CD4-positive, alpha-beta T cell treated with Interleukin-4 for 4 hours (primary cell): ENCODE measurements at places on chromosomes 16 and 17.

- no peak for DNase-seq
These were observed 31.9 kb upstream of the CRHR1 start for GRCh38 chr17:45752246-45752645.

DNA sequence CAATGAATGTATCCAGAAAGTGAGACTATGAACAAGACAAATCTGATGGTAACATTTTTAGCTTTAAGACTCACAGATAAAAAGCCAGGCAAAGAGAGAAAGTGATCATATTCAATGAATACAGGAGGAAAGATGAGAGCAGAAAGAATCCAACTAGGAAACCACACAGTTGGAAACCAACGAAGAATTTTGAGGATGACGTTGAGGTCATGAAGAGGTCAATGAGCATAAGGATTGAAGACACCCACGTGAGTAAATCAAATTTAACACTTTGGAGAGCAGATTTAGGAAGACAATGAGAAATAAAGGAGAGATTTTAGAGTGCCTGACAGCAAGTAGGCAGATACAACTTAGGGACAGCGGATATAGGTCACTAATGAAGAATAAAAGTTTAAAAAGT, 948.1 kb downstream of the KCNJ2 start:
- DNase-seq: no peak

GRCh38 chr17:4715063-4715744, 4.8 kb downstream of the ARRB2 start:
- peak; percentile 73 for DNase-seq

- no peak for DNase-seq
These were observed 123.2 kb downstream of the CPPED1 start for GRCh38 chr16:12680531-12680930.

DNA sequence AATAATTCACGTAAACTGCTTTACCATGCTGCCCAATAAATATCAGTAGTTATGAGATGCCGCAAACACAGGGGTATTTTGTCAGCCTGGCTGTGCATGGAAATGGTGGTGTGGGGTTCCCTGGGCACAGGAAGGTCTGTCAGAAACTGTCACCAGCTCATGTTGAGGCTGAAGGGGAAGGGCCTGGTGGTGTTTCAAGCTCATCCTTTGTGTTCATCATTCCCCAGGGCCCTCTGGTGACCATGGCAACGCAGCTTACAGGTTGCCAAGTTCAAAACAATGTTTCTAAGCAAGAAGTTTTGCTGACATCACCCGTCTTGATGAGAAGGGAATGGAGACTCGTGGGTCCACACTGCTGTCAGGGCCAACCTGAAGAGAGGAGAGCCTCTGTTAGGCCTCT, 348.9 kb upstream of the C16orf82 start:
- no peak for DNase-seq

GRCh38 chr16:30478766-30479478, 6.4 kb downstream of the ITGAL start:
- no peak for DNase-seq

DNA sequence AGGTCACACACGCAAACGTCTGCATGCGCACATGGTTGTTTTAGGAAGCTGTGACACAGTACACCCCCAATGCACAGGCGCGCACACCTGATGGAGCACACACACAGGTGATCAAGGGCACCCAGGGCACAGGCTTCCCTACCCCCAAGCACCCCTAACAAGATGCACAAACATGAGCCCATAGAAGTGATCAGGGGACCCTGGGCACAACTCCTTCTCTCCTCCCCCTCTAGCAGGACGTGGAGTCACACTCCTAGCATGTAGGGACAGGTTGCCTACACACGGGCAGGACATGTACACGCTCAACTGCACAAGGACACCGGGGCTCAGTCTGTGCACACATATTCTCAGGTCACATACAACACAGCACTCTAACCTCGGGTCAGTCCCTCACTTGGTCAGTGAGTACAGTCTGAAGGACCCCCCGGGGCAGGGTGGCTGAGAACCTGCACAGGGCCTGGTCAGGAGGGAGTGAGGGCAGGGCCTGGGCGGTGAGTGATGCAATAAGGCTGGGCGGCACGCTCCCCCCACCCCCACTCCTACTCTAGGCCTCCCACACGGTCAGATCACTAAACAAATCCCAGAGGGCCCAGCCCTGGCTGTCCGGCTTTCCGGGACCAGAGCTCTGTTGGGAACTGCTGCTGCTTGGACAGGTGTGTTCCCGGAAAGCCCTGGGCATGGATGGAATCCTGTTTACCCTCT, 751 bp upstream of the DOC2B start:
- DNase-seq: no peak

- DNase-seq: no peak
These were observed 13.0 kb downstream of the RIPOR1 start for GRCh38 chr16:67541391-67542263.

DNA sequence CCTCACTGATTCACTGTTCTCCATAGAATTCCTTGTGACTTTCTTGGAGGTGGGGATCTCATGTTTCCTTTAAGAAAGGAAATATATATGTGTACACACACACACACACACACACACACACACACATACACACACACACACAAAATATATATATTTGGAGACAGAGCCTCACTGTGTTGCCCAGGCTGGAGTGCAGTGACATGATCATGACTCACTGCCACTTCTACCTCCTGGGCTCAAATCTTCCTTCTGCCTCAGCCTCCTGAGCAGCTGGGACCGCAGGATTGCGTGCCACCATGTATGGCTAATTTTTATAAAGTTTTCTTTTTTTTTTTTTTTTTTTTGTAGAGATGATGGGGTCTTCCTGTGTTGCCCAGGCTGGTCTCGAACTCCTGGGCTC, 45.9 kb downstream of the CDH13 start:
- no peak for DNase-seq

DNA sequence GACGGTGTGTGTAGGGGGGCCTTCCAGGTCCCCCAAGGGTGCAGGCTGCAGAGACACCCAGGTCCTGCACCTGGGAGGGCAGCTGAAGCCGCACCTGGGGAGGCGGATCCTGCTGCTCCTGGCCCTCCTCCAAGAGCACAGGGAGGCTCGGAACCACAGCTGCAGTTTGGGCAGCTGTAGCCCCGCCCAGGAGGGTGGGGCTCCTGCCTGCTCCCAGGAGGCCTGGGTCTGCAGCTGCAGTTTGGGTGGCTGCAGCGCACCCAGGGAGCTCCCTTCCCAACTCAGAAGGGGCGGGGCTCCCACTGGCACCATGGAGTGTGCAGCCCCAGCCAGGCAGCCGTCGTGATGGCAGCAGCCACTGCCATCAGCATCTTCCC, 69.4 kb upstream of the NKD1 start:
- no peak for DNase-seq
